ENCODE measurements at places on chromosomes 2 and 18.

DNA sequence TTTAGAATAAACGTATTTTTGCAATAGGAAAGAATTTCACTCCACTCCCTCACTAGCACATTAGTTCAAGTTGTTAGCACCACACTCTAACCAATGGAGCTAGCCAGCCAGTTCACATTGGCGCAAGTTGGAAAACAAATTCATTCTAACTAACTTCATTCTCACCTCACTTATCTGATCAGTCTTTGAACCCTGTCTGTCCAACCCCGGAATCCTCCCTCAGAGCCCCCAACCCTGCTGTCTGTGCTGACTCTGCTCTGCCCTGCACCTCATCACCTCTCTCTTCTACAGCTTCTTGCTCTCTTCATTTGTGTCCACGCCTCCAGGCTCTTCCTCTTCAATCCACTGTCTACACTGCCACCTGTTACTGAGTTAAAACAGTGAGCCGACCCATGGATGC is 356.5 kb downstream of the IRS1 start:
- DNase-seq: no peak

DNA sequence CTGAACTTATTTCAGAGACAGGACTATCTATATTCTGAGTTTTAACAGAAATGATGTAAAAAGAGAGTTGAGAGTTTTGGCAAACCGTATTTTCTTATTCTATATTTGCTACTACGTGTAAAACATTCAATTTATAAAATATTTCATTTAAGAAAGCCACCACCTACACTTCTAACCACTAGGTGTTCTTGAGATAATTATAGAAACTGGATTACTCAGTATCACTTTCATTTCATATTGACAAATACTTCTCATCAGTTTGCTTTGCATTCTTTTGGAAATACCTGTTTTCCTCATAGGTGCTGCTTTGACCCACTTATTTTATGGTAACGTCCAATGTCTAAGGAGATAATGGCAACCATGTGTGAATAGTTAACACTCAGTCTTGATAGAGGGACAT is 103.3 kb upstream of the LYPD1 start:
- no peak for DNase-seq

GRCh38 chr2:120863146-120863545 is 127.5 kb downstream of the GLI2 start:
- no peak for DNase-seq

GRCh38 chr18:23716516-23716915 is 27.3 kb downstream of the LAMA3 start:
- DNase-seq: no peak
